A549 treated with ZK216348 at 1 μM for 4 hours (cell line): ENCODE measurements at places on chromosomes 16 and 17. TPM values are rescaled to one million over a fixed set of nuclear protein-coding genes. Genes with fewer than 3 reads are reported as not detected.

IL21R gene
- total RNA-seq, result 0.05 TPM in 1 of 5 replicates, not detected in the others

CCL5 gene
- 1.0 to 2.3 TPM (median 1.5 TPM) in 5 replicates for total RNA-seq

MGAT5B gene
- 13.1 to 25.1 TPM (median 22.7 TPM) in 5 replicates for total RNA-seq

KRT9 gene
- not detected in 5 replicates for total RNA-seq

FBXO39 gene
- total RNA-seq, result not detected in 5 replicates

CARD14 gene
- total RNA-seq, result 0.17 to 0.78 TPM (median 0.25 TPM) in 5 replicates

P4HB gene
- 698 to 774 TPM (median 714 TPM) in 5 replicates for total RNA-seq

HBM gene
- total RNA-seq, result not detected in 5 replicates

SMIM36 gene
- not detected in 5 replicates for total RNA-seq

KRT20 gene
- total RNA-seq, result 0.18 to 0.61 TPM (median 0.31 TPM) in 5 replicates

NAGPA gene
- total RNA-seq, result 12.4 to 19.2 TPM (median 18.4 TPM) in 5 replicates

UTS2R gene
- total RNA-seq, result not detected in 5 replicates

RAB26 gene
- total RNA-seq, result 3.0 to 4.2 TPM (median 3.6 TPM) in 5 replicates

CORO6 gene
- total RNA-seq, result 4.9 to 7.1 TPM (median 5.9 TPM) in 5 replicates

EVI2A gene
- not detected in 5 replicates for total RNA-seq

E2F4 gene
- total RNA-seq, result 64.0 to 101 TPM (median 98.3 TPM) in 5 replicates

LGALS9B gene
- total RNA-seq, result 0.15 TPM in 1 of 5 replicates, not detected in the others

WNT3 gene
- 3.8 to 5.2 TPM (median 4.8 TPM) in 5 replicates for total RNA-seq

TNFSF12 gene
- 7.8 to 14.5 TPM (median 12.5 TPM) in 5 replicates for total RNA-seq

KRTAP3-2 gene
- not detected in 5 replicates for total RNA-seq

CPPED1 gene
- total RNA-seq, result 19.6 to 25.1 TPM (median 24.0 TPM) in 5 replicates

MPV17L gene
- 4.1 to 5.9 TPM (median 5.7 TPM) in 5 replicates for total RNA-seq

ZNF629 gene
- 15.6 to 17.9 TPM (median 17.8 TPM) in 5 replicates for total RNA-seq

TMEM238L gene
- total RNA-seq, result not detected in 5 replicates
